ENCODE measurements at places on chromosomes 1 and 21.

DNA sequence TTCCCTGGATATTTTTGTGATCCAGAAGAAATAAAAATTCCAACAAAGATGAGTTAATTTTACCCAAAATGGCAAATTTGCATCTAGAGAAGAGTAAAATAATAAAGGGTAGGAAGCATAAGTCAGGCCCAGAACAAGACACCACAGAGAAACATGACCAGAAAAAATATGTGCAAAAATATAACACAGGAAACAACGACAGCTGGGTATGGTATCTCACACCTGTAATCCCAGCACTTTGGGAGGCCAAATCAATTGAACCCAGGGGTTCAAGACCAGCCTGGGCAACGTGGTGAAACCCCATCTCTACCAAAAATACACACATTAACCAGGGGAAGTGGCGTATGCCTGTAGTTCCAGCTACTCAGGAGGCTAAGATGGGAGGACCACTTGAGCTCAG, 39.7 kb upstream of the SDC3 start:
- DNase-seq: no peak

DNA sequence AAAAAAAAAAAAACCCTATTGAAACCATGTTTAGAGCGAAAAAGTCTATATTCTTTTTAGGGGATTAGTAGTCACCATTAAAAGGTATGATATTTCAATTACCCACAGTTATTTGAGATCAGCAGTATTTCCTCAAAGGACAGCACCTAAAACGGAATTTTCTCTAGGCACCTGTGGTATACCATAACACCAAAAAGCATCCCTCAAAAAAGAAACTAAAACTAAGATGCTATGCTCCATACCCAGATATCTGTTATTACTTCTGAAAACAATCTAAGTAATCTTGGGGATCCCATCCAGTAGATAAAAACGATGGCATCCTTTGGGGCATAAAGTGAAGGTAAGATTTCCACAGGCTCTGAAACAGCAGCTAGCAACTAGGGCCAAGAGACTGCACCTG, 89.0 kb downstream of the RERE start:
- DNase-seq: no peak

DNA sequence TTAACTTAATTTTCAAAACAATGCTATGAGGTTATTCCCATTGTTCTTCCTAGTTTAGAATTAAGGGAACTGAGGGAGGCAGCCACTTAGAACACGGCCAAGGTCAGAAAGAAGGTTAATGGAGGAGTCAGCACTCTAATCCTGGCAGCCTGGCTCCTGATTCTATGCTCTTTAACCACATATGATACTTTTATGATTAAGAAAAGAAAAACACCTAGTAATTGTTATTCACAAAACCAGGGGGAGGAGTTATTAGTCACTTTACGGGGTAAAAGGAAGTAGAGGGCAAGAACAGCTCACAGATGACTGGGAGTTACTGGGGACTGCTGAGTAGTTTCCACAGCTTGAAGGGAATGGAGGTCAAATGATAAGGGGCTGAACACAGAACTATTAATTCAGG, 38.6 kb downstream of the GADD45A start:
- DNase-seq: no peak

DNA sequence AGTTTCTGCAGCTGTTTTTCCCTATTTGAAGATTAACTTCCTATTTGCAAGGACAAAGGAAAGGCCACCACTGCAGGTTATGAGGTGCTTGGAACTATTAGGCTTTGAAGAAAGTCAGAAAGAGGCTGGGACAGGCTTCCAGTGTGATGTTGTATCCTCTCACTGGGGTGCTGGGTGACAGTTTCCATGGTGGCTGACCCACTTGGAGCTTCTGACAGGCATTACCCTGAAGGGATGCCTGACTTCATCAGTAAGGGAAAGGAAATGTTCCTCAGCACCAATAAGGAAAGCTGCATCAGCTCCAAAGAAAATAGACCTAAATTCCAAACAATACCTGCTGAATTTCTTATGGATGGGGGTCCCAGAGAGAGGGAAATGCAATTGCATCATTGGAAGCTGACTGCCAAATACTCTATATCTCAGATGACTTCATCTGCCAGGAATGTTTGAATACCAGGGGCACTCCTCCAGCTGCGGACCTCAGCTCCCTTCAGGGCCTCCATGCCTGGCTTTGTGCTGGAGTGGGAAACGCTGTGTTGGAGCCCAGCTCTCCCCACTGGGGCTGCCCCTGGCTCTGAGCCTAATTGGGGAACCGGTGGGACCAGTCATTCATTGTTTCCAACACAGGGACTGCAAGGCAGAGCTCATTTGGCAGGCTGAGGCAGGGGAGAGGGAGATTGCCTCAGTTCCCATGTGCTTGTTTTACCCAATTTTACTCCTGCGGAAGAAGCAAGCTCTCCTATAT, 76.6 kb downstream of the RGL1 start:
- DNase-seq: peak; percentile 36

GRCh38 chr21:42765656-42766055, 112.2 kb downstream of the PDE9A start:
- no peak for DNase-seq

DNA sequence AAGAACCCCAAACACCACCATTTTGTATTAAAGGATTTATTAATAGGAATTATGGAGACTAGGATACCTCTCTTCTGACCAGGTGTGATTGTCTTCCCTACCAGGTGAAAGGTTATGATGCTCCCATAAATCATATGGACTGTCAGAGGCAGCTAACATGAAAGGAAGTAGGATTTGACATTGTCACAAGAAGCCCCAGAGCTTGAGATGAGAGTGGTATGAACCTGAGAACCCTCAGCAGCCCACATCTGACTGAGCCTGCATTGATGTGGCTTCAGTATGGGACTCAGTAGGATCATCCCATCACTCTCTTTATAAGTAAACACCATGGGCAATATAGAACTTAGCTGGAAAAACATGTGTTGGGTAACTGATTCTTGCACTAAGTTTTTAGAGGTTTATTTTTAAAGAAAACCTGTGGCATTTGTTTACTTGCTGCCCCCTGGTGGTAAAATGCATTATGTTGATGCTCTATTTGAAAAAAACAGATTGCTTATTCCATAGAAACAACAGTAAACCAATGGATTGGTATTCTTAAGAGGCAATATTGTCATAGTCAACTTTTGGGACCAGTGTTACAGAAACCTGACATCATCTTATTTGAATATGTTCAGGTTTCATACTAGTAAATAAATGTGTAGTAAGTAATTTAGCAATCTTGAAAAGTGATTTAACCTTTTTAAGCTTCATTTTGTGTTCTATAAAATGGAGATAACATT, 16.6 kb upstream of the CACYBP start:
- no peak for DNase-seq

DNA sequence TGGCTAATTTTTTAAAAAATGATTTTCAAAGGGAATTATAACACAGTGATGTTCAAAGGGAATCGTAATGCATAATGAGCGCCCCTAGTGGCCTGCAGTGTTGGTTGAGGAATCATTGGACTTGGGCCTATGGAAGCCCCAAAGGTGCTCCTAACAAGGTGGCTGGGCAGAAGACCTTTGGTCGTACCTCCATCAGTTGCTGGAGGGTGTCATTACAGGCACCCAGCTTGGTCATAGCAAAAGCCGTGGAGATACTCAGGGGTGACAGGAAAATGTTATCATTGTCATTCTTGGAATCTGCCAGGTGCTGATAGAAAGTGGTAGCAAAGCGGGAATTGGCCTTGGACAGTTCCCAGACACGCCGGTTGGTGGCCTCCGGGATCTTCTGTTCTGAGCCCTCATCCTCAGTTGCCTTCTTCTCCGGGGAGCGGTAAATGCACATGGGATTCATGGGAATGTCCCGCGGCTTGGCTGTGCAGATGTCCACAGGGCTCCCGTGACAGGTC, 2.7 kb downstream of the SERPINC1 start:
- no peak for DNase-seq

DNA sequence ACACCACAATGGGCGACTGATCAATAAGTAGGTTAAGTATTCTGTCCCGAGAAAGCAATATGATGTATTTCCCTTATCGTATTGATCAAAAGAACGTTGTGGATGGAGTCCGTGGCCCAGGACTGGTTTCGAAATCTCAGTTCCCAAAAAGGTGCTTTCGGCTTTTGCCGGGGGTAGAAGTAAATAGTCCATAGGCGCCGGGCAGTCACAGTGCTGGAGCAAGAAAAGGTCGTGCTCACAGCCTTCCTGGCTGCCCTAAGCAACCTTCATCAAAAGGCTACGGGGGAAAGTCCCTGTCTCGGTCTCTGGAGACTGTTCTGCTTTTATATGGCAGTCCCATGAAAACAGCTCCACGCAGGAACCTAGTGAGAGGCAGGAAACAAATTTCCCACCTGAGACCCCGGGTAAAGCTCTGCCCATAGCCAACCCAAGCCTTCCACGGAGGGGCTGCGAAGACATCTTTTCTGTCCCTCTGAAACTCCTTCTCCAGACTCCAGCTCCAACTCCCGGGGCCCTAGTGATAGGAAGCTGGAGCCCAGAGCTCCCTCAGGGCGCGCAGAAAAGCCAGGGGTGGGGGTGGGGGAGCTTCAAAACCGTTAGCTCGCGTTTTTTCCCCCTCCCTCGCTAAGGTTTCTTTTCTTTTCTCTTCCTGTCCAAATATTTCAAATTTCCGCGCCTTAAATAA, 7.0 kb downstream of the CDKN2C start:
- no peak for DNase-seq

DNA sequence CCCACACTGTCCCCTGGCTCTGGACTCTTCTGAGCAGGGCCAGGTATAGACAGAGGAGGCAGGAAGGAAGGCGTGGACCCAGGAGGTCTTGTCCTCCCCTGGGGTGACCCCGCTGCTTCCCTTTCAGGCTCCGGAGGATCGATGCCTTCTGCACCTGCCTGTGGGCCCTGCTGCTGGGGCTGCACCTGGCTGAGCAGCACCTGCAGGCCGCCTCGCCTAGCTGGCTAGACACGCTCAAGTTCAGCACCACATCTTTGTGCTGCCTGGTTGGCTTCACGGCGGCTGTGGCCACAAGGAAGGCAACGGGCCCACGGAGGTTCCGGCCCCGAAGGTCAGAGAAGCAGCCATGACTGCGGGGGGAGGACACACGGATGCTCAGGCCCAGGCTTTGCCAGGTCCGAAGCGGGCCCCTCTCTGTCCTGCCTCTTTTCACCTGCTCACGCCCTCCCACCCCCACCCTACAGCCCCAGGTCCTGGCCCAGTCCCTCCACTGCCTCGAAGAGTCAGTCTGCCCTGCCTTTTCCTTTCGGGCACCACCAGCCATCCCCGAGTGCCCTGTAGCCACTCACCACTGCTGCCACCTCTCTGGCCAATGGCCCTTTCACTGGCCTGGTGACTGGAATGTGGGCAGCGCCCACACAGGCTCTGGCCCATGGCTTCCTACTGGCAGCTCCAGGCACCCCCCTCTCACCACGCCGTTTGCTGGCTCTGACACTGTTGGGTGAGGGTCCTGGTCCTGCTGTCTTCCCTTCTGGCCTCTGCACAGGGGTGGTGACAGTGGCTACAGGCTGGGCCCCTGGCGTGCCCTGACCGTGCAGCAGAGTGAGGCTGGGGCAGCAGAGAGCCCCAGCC, 13.5 kb downstream of the TMEM201 start:
- no peak for DNase-seq

DNA sequence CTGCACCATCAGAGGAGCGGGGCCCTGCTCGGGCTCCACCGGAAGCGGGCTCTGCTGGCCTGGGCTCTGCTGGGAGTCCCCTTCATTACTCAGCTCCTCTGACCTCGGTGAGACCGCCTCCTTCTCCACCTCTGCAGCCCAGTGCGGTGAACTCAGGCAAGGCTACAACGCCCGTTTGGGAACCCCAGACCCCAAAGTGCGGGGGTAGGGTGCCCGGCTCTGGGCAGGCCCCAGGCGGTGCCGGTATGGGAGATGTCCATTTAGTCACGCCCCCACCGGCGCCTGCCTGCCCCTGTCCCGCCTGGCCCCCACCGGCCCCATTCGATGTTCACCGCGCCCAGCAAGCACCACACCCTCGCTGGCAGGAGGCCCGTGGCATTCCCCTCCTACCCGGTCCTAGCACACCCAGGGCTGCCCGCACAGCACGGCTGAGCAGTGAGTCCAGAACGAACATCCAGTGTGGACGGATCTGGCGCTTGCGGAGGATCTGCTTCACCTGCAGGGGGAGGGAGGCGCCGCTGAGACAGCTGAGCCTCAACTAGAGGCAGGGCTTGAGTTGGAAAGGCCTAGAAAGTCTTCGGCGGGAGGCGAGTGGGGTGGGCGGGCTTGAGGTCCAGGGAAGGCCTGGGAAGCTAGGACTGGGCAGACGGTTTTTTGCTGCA, 10.0 kb downstream of the MAP3K6 start:
- DNase-seq: no peak

- DNase-seq: no peak
These were observed 32.9 kb downstream of the RABIF start for GRCh38 chr1:202856014-202856413.

- DNase-seq: no peak
These were observed 27.2 kb downstream of the ERI3 start for GRCh38 chr1:44327679-44328491.

- DNase-seq: no peak
These were observed 76.0 kb upstream of the C1orf174 start for GRCh38 chr1:3975903-3976630.

GRCh38 chr1:214420833-214421232, 130.6 kb downstream of the PTPN14 start:
- DNase-seq: no peak

- DNase-seq: no peak
These were observed 19.3 kb upstream of the FOXO6 start for GRCh38 chr1:41341772-41342562.

DNA sequence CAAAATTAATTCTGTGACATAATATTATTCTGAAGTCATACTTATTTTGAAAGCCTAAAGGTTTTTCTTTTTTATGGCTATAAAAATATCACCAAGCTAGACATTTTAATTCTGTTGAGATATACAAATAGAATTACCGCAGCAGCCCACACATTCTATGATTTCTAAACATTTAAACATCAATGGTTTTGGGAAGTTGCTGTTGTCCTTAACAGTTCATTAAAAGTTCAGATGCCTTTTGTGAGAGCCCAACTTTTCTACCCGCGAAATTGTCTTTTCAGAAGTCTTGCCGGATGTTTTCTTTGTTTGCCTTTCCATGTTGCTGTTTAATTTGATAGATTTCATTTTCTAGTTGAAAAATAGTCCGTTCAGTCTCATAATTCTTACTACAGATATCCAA, 40.5 kb downstream of the CDC14A start:
- no peak for DNase-seq

DNA sequence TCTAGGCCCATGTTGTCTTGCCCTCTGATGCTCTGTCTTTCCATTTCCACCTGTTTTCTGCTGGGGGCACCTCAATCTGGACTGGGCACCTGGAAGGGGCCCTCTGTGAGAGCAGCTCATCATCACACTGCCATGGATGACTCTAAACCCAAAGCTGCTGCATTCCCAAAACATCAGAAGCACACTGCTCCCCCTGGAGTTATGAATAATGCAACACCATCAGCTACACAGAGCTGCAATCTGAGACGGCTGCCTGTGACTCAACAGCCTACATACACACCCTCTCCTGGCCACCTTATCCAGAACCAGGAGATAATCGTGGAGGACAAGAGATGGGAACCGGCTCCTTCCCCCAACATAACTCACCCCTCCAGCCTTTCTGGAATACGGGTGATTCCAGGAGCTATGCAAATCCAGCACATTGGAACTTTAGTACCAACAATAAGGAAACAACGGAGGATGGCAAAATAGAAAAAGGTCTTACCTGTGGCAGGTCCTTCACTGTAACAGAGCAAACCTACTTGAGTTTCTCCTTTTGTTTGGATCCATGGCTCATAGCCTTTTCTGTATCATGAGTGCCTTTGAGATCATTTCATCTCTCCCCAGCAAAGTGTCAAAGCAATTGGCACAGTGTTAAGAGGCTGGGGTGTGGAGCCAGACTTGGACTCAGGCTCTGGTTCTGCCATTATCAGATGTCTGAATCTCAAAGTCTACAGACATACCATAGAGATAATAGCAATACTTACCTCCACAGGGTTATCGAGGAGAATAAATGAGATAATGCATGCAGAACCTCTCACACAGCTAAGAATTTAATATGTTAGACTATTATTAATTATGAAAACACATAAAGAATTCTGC, 29.3 kb downstream of the AK2 start:
- DNase-seq: no peak

All from nucleus accumbens (tissue), 56 donors.